ENCODE measurements at places on chromosomes 5 and 9.

GRCh38 chr5:142353071-142353472 is 28.3 kb upstream of the SPRY4 start:
- no peak for DNase-seq

DNA sequence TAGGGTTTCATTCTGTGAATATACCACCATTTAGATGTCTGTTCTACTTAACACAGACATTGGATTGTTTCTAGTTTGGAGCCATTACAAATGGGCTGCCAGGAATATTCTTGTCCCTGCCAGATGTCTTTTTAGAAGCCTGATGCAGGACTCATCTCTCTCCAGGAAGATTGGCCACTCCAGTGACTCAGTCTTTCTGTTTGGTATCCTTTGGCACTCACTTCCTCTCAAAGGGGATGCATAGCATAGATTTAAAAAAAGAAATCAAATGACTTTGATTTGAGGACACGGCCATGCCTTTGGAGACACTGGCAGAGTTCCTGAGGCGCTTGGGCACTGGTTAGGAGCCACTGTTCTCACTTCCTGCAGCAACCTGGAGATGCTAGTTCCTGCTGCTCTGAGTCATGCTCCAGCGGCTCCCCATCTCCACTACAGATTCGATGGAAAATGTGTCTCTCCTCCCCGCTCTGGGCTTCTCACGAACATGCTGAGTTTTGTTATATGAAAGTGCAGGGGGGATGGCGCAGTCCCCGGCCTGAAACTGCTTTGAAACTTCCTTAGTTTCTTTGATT is 3.5 kb upstream of the ZNF366 start:
- peak; percentile 52 for DNase-seq

DNA sequence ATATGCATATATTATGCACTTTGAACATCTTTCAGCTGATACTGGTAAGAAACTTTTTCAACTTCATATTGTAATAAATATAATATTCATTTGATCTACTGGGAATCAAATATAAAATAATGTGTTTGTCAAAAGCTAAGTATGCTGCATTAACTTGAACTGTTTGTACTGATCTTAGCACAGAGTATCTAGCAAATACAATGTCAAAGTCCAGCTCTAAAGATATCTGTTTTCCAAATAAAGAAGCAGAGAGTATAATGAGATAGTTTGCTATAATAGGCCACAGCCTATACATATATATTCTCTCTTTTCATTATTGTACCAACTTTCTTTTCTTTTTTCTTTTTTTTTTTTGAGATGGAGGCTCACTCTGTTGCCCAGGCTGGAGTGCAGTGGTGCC is 417.0 kb downstream of the TMEM161B start:
- DNase-seq, result no peak

- no peak for DNase-seq
Measured at GRCh38 chr9:131848570-131849160, 108.8 kb upstream of the RAPGEF1 start.

DNA sequence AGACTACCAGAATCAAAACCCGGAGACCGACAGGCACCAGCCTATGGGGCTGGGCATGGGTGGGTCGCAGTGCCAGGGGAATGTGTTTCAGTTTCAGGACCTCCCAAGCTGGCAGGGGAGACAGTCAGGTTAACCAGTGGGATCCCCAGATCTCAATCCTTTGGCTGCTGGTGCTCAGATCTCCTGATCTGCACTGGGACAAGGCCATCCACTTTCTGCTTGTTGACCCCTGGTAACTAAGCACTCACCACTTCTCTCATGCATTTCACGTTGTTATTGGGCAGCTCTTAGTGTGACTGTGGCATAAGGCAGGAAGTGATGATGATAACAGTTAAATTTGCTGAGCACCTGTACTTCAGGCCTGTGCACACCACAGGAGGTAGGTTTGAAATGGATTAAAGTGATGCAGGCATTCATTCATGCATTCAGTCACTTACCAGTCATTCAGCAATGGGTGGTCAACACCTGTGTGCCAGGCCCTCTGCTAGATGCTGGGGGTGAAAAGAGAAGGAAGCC is 42.1 kb upstream of the STXBP1 start:
- DNase-seq, result peak; percentile 49

- DNase-seq, result no peak
Measured at GRCh38 chr5:136145030-136145429, 12.4 kb downstream of the SMAD5 start.

GRCh38 chr5:69305512-69305911 is 27.1 kb downstream of the CCDC125 start:
- peak; percentile 9 for DNase-seq

DNA sequence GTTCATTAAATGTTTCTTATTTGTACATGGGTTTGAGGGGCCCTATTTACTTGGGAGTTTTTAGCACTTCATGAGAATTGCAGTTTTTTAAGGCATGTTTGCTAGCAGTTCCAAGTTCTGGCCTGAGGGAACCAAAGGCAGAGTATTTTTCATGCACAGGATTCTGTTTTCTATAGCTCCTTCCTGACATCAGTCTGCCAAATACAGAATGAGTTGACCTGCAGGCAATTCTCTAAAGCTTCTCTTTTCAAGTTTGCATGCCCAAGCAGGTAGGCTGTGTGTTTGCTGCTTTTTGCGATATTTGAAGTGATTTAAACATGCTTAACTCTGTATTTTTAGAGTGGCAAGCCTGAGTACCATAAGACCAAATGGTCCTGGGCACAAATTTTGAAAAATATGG is 75.8 kb downstream of the AOPEP start:
- no peak for DNase-seq

GRCh38 chr5:125404056-125404455 is 657.6 kb upstream of the ZNF608 start:
- no peak for DNase-seq

DNA sequence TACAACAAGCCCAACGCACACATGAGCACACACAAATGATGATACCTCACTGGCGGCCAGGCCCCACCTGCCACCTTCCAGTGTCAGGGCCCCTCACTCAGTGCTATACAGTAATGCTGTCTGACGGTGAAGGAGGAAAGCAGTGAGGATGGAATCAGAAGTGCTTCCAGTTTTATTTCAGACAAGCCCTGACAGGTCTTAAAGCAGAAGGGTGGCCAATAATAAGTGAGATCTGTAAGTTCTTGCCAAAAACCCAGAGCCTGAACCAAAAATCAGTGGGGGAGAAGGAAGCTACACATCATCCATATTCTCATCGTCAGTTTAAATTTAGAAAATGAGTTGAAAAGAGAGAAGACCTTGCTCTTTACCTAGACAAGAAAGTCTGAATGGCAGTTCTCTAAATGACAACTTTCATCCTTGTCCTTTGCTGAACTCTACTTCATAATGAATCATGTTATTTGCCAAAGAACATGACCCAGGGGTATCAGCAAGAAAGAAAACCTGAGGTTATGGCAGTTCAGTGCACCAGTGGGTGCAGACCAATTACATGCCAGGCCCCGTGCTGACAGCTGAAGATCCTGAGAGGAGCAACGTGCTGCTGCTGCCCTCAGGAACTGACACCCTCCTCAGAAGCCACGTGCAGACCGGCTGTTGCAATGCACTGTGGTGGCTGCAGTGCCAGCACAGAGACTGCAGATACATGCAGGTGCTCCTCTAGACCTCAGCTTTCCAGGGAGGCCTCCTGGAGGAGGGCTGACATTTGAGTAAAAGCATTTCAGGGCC is 118.7 kb downstream of the DROSHA start:
- DNase-seq, result no peak

- DNase-seq, result no peak
Measured at GRCh38 chr5:43993634-43994351, 390.8 kb downstream of the NNT start.

DNA sequence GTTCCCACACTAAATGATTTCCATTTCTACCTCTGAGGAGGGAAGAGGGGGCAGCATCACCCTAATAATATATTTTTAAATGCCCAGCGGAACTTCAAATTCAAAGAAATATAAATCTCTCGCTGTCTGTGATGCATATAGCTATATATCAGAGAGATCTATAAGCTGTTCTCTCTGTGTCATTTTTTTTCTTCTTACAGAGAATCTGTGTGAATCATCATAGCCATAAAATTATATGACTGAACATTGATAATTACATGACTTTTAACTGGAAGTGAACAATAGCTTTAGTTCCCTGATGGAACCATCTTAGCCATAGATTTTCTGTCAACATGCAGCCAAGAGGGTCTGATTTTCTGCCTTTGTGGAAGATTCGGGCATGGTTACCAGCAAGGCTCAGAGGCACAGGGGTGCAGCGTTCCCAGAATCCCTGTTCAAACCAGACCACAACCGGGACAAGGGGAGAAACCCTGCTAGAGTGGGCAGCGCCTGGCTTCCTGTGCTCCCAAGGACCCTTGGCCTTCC is 93.7 kb upstream of the OSMR start:
- DNase-seq, result no peak

GRCh38 chr5:119280380-119280779 is 75.4 kb upstream of the TNFAIP8 start:
- DNase-seq, result no peak

GRCh38 chr5:124234022-124234769 is 512.2 kb downstream of the ZNF608 start:
- peak; percentile 41 for DNase-seq

DNA sequence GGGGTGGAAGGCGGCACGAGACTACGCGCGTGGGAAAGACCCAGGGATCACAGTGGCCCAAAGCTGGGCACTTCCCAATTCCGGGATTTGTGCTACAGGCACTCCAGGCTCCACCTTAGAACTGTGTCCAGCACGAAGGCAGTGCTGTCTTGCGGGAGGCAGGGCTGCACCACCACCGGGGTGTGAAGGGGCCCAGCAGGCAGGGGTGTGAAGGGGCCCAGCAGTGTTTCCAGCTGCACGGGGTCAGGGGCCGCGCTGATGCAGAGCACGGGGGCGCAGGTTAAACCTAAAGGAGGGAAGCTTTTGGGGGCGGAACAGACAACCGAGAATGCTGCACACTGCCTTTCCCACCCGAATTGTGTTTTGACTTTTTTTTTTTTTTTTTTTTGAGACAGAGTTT is 1.1 kb upstream of the PDCD6 start:
- no peak for DNase-seq

DNA sequence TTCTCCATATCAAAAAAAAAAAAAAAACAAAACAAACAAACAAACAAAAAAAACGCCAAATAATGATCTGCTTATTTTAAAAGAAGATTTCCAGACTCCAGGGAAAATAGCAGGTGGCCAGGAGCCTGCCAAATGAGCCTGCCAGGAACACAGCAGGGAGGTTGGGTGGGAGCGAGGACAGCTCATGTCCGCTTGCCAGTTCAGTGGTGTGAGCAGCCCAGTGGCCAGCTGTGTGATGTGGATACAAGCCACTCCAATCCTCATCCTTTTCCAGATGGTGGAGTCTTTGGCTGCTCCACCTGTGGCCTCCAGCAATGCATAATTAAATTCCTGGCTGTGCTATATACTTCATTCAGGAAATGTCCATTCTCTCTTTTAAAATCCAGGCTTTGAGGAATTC is 1025.1 kb upstream of the C9orf72 start:
- DNase-seq, result no peak

DNA sequence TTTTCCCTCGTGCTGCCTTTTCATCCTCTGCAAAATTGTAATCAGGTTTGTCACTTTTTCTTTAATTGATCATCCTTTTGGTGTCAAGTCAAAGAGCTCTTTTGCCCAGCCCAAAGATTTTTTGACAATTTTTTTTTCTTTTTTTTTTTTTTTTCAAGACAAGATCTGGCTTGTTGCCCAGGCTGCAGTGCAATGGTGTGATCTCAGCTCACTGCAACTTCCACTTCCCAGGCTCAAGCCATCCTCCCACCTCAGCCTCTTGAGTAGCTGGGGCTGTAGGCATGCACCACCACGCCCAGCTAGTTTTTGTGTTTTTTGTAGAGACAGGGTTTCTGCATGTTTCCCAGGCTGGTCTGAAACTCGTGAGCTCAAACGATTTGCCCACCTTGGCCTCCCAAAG is 36.7 kb downstream of the CDK7 start:
- peak; percentile 58 for DNase-seq

DNA sequence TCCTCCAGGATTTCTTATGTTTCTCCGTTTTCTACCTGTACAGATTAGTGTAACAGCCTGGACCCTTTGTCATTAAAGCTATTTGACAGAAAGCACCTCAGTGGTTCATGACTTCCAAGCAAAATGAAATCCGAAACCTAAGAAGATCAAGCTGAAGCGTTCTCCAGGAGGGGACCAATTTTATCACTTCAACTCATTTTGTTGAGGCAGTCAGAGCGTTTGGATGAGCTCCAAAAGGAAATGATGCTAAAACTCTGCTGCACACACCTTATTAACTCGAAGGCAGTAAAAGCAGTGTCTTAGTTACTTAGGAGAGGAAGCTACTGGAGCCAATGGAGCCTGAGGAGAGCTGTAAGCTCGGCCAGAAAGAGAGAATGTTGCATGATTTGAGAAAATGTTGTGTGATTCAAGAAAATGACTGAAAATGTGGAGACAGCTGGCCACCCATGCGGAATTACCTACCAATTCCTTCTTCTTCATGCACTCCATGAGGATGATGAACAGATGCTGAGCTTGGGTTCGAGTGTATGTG is 346.7 kb upstream of the KLF9 start:
- DNase-seq, result no peak

DNA sequence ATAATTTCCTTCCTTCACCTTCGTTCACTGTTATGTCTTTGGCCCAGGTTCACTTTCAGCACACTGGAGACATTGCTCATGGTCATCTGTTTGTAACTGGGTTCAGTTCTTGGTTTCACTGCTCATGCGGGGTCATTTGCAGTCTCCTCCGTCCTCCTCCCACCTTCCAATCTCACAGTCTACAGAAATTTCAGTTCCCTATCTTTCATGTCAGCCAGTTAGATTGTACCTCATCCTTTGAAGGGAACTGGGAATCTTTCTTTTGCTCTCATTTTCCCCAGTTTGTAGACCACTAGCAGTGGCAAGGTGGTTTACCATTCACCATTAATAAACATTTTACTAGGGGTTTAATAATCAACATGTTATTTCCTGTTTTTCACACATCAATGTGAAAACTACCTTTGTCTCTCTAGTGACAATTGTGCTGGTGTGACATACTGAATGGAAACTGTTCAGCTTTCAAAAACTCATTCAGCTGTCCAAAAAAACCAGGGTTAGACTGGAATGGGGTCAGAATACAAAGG is 100.9 kb upstream of the IL6ST start:
- DNase-seq, result no peak

GRCh38 chr5:113321276-113321675 is 113.5 kb downstream of the TSSK1B start:
- DNase-seq, result no peak

GRCh38 chr5:164357395-164358033 is 852.1 kb downstream of the MAT2B start:
- DNase-seq, result no peak

GRCh38 chr9:73845539-73845938 is 651.6 kb upstream of the RORB start:
- DNase-seq, result no peak

Data from amniotic epithelial cell (primary cell).